HCT116 (cell line): ENCODE measurements at places on chromosomes 12 and 14.
A peak's percentile ranks its signal among the peaks of the same experiment; 100 is the strongest.

GRCh38 chr12:76945867-76946266 lies 67.0 kb upstream of the CSRP2 start:
- H3K27ac ChIP-seq, result no peak overlapping the region
- no peaks in the 10 kb centered on the region for H3K4me1 ChIP-seq
- H3K36me3 ChIP-seq, result no peaks in the 10 kb centered on the region
- no peaks in the 10 kb centered on the region for H3K27me3 ChIP-seq
- DNase-seq, result no peak
- H3K4me3 ChIP-seq, result no peak overlapping the region

- no peak overlapping the region for H3K27ac ChIP-seq
- no peak overlapping the region for H3K4me3 ChIP-seq
- DNase-seq, result no peak
- H3K36me3 ChIP-seq, result no peaks in the 10 kb centered on the region
- no peaks in the 10 kb centered on the region for H3K27me3 ChIP-seq
- H3K4me1 ChIP-seq, result peaks cover 11% of the 10 kb centered on the region
Measured at GRCh38 chr12:95177201-95177768, 40.0 kb downstream of the FGD6 start.

GRCh38 chr14:105913221-105913620 lies 386.8 kb downstream of the TMEM121 start:
- H3K4me3 ChIP-seq, result no peak overlapping the region
- H3K27ac ChIP-seq, result no peak overlapping the region

DNA sequence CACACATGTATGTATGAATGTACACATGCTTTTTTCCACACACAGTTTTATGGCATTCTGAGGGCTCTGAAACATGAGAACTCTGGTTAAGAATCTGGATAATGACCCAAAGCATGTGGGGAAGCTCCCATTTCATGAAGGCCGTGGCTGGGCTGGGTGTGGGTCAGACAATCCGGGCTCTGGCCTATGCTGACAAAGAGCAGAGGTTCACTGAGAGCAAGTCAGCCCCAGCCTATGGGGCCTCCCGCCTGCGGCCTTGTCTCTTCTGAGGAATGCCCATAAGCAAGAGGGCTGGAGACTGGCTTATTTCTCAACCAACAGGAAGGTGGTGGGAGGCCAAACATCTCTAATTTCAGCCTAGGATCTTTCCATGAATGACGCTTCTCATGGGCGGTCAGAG lies 8.5 kb downstream of the MYH6 start:
- 0 out of 2 replicates have a peak, but pooled peaks cover 6% of the 10 kb centered on the region for H3K27me3 ChIP-seq
- H3K4me1 ChIP-seq, result no peaks in the 10 kb centered on the region
- H3K36me3 ChIP-seq, result no peaks in the 10 kb centered on the region
- no peak for DNase-seq
- no peak overlapping the region for H3K27ac ChIP-seq

- DNase-seq, result no peak
- H3K27me3 ChIP-seq, result peaks cover 55% of the 10 kb centered on the region
- no peak overlapping the region for H3K4me3 ChIP-seq
- no peak overlapping the region for H3K27ac ChIP-seq
- no peaks in the 10 kb centered on the region for H3K4me1 ChIP-seq
Measured at GRCh38 chr14:57987596-57988300, 121.9 kb upstream of the SLC35F4 start.

GRCh38 chr12:47954058-47954457 lies 9.3 kb upstream of the TMEM106C start:
- no peak overlapping the region for H3K4me3 ChIP-seq
- no peaks in the 10 kb centered on the region for H3K36me3 ChIP-seq
- DNase-seq, result no peak
- H3K27ac ChIP-seq, result no peak overlapping the region
- peaks cover 24% of the 10 kb centered on the region for H3K4me1 ChIP-seq
- H3K27me3 ChIP-seq, result no peaks in the 10 kb centered on the region

GRCh38 chr12:13716119-13716518 lies 265.3 kb downstream of the GRIN2B start:
- H3K27ac ChIP-seq, result no peak overlapping the region
- H3K4me3 ChIP-seq, result no peak overlapping the region
- H3K27me3 ChIP-seq, result no peaks in the 10 kb centered on the region
- no peaks in the 10 kb centered on the region; the same call in 1 of the 2 replicates for H3K4me1 ChIP-seq
- H3K36me3 ChIP-seq, result no peaks in the 10 kb centered on the region

DNA sequence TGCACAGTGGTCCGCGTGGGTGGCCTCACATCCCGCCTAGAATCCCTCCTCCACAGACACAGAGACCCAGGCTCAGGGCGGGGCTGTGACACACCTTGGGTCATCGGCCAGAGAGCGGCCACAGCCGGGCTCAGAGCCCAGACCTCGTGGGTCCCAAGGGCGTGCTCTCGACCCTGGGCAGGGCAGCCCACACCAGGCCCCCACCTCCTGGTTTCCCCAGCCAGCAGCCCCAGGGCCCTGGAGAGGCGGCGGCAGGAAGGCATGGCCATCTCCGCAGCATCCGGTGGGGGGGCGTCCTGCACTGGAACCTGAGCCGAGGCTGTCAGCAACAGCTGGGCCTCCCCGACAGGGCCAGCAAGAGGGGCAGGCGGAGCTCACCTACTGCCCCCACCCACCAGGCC lies 15.2 kb downstream of the JAG2 start:
- no peaks in the 10 kb centered on the region for H3K4me1 ChIP-seq
- no peak overlapping the region for H3K4me3 ChIP-seq
- H3K36me3 ChIP-seq, result peaks cover 9% of the 10 kb centered on the region; the same call in 1 of the 2 replicates
- H3K27me3 ChIP-seq, result no peaks in the 10 kb centered on the region
- no peak for DNase-seq

- H3K4me3 ChIP-seq, result no peak overlapping the region
- H3K4me1 ChIP-seq, result no peaks in the 10 kb centered on the region
- peaks cover 44% of the 10 kb centered on the region for H3K36me3 ChIP-seq
- DNase-seq, result no peak
Measured at GRCh38 chr12:119730381-119730780, 62.4 kb downstream of the PRKAB1 start.

- H3K27ac ChIP-seq, result no peak overlapping the region
- DNase-seq, result no peak
- peaks cover 30% of the 10 kb centered on the region for H3K36me3 ChIP-seq
- H3K27me3 ChIP-seq, result no peaks in the 10 kb centered on the region
- H3K4me3 ChIP-seq, result no peak overlapping the region
Measured at GRCh38 chr14:75134644-75135043, 7.8 kb upstream of the NEK9 start.

GRCh38 chr14:68795597-68796417 lies 2.9 kb upstream of the ZFP36L1 start:
- H3K36me3 ChIP-seq, result peaks cover 14% of the 10 kb centered on the region
- H3K27me3 ChIP-seq, result no peaks in the 10 kb centered on the region
- H3K4me1 ChIP-seq, result peaks cover 57% of the 10 kb centered on the region
- DNase-seq, result no peak

GRCh38 chr12:42129595-42130204 lies 15.0 kb downstream of the GXYLT1 start:
- peaks cover 13% of the 10 kb centered on the region for H3K4me1 ChIP-seq
- peak; percentile 61 for DNase-seq
- no peaks in the 10 kb centered on the region for H3K36me3 ChIP-seq
- no peak overlapping the region for H3K27ac ChIP-seq
- H3K4me3 ChIP-seq, result no peak overlapping the region
- H3K27me3 ChIP-seq, result no peaks in the 10 kb centered on the region
